ENCODE measurements at places on chromosomes 1 and 21.
A peak's percentile ranks its signal among the peaks of the same experiment; 100 is the strongest.

DNA sequence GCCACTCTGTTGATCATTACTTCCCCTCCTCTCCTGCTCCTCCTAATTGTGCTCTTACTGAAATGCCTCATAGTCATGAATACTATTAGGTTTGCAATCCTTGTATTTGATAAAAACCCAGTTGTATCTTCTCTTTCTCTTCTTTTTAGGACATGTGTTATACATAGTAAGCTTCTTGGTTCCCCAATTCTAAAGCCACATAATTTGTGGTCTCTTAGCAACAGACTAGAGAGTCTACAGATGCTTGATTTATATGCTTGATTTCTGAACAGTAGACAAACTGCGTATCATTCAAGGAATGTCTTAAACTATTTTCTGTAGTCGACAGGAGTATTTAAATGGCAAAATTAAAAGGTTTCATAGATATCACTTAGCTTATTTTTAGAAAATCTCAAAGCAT, 1598.9 kb downstream of the PLA2G4A start:
- DNase-seq, result no peak

- DNase-seq, result no peak
Observed at GRCh38 chr1:47584249-47584648, 146.4 kb downstream of the FOXD2 start.

DNA sequence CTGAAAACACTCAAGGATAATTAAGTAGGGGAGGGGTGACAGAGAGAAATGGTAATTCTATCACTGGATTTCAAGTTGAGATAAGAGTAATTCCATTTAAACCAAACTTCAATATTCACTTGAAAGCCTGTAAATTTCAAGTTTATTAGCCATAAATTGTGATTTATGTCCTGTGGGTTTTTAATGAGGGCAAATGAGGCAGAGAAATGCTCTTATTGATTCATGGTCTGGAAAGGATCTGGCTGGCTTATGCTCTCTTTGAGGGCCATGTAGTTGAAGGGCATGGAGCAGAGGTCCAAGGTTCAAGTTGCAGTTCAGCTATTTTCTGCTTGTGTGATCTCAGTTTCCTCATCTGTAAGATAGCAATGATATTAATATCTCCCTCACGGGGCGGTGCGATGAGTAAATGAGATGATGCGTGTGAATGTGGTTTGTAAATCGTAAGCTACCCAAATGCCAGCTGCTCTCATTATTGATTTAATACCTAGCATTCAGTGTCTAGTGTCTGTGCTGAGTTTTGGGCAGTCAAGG, 12.3 kb downstream of the OLFML3 start:
- no peak for DNase-seq

DNA sequence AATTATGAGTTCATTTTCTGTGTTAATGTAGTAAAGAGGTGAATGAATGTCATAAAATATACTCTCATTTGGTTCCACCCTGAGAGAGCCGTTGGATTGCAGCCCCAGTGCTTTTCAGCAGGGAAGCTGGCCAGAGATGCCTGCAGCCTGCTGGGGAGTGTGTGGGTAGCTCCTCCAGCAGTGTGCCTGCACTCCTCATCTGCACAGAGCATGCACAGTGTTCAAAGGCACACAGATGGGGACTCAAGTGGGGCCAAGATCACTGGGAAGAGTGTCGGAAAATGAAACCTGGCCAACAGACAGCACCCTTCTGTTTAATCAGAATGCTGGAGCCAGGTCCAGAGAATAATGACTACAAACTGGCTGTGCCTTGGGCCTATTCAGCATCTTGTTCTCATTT, 206.8 kb downstream of the ST6GALNAC3 start:
- no peak for DNase-seq

DNA sequence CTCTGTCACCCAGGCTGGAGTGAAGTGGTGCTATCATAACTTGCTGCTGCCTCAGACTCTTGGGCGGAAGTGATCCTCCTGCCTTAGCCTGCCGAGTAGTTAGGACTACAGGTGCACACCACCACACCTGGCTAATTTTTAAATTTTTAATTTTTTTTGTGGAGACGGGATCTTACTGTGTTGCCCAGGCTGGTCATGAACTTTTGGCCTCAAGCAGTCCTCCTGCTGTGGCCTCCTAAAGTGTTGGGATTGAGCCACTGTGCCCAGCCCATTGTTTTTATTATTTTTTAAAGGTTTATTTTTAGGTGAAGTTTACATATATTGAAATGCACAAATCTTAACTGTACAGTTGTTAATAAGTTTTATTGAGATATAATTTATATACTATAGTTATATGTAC, 3.2 kb downstream of the MTF2 start:
- DNase-seq, result no peak

DNA sequence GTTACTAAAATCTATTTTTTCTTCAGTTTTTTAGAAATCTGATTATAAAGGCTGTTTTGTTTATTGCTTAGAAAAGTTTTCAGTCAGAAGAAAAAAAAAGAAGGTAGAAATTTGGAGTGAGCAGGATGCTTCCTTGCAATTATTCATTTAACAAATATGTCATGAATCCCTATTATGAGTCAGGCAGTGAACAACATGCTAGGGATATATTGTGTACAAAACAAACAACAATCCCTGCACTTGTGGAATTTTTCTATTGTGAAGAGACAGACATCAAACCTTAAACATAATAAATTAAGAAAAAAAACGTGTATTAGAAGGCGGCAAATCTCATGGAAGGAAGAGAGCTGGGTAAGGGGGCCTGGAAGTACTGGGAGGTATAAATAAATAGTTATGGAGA, 664.1 kb upstream of the CAMK1G start:
- DNase-seq, result no peak

- peak; percentile 5 for DNase-seq
Observed at GRCh38 chr1:6785728-6786505, 663 bp downstream of the CAMTA1 start.

GRCh38 chr1:210709701-210710100, 381.0 kb downstream of the HHAT start:
- no peak for DNase-seq

GRCh38 chr1:207103892-207104373, at the start of gene C4BPA:
TSS of gene C4BPA (plus strand) at chr1:207104233. CDS start at chr1:207113026, 8,793 bp downstream.
- DNase-seq, result no peak

- DNase-seq, result no peak
Observed at GRCh38 chr1:32336963-32337675, 1.1 kb upstream of the MARCKSL1 start.

- DNase-seq, result no peak
Observed at GRCh38 chr1:14626869-14627607, 28.6 kb downstream of the KAZN start.

- DNase-seq, result no peak
Observed at GRCh38 chr1:172122381-172122780, 281.1 kb downstream of the DNM3 start.

- DNase-seq, result no peak
Observed at GRCh38 chr1:30641572-30642353, 81.6 kb downstream of the MATN1 start.

GRCh38 chr1:215083383-215083961, 935 bp downstream of the KCNK2 start:
- DNase-seq, result no peak

DNA sequence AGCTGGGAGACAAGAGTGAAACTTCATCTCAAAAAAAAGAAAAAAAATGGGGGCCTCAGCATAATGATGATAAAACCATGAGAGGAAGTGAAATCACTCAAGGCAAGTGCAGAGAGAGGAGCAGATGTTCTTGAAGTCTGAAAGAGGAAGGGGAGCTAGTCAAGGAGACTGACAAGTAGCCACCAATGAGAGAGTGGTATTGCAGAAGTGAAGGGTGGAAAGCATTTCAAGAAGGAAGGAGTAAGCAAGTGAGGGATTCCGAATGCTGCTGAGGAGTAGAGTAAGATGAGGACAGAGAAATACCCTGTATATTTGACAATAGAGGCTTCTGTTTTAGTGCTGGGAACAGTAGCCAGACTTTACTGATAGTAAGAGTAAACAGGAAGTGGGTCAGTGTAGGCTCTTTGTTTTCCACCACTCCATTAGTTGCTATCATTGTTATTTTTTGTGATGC, 2.9 kb downstream of the TATDN3 start:
- DNase-seq, result no peak

DNA sequence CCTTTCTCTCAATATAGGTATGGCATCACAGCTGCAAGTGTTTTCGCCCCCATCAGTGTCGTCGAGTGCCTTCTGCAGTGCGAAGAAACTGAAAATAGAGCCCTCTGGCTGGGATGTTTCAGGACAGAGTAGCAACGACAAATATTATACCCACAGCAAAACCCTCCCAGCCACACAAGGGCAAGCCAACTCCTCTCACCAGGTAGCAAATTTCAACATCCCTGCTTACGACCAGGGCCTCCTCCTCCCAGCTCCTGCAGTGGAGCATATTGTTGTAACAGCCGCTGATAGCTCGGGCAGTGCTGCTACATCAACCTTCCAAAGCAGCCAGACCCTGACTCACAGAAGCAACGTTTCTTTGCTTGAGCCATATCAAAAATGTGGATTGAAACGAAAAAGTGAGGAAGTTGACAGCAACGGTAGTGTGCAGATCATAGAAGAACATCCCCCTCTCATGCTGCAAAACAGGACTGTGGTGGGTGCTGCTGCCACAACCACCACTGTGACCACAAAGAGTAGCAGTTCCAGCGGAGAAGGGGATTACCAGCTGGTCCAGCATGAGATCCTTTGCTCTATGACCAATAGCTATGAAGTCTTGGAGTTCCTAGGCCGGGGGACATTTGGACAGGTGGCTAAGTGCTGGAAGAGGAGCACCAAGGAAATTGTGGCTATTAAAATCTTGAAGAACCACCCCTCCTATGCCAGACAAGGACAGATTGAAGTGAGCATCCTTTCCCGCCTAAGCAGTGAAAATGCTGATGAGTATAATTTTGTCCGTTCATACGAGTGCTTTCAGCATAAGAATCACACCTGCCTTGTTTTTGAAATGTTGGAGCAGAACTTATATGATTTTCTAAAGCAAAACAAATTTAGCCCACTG, 11.5 kb downstream of the HIPK1 start:
- DNase-seq, result no peak

- DNase-seq, result no peak
Observed at GRCh38 chr1:98385652-98386051, 275.9 kb upstream of the SNX7 start.

GRCh38 chr1:48329486-48329885, 107.0 kb downstream of the SLC5A9 start:
- no peak for DNase-seq

DNA sequence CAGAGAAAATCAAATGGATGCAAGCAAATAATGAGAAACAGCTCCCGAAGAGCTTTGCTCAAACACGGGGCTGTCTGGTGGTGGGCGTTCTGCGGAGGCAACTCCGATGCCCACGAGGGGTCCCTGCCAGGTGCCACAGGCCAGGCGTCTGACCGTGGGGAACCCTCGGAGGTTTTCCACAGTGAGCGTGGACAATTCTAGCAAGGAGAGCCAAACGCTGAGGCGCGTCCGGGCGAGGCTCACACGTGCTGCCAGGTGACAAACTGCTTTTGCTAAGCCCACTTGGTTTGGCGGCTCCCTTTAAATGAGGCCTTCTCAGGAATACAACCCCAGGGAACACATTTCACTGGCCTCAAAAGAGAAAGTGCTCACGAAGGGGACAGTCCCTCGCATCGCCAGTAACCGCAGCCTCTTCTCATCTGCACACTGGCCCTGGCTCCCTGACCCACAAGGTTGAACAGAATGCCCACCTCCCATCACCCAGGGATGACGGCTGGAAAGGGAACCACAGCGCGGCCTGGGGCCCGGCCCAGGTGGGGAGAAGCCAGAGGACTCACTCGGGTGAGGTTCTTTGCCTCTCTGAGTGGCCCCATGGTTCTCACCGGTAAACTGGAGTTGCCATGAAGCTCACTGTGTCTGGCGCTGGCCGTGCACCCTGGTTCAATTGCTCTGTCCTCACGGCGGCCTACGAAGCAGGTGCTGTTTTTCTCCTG, 97.4 kb downstream of the PRDM16 start:
- no peak for DNase-seq

DNA sequence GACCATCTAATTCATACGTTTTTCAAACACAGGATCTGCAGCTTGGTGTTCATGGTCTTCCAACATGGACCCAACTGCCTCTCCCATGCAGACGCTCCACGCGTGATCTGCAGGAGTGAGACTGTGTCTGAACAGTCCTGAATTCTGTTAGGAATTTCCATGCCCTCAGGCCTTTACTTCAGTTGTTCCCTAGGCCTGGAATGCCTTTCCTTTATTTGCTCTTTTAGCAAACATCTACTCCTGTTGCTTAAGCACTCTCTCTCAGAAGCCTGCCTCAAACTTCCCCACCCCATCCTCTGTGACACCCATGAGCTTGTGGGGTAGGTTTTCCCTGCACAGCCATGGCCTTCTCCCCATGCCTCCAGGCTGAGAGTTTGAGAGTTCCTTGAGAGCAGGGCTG, 73.7 kb downstream of the DMRTB1 start:
- DNase-seq, result no peak

GRCh38 chr1:225651872-225652728, 823 bp downstream of the ENAH start:
- no peak for DNase-seq

- DNase-seq, result no peak
Observed at GRCh38 chr1:1178794-1179331, 5.2 kb downstream of the TTLL10 start.

GRCh38 chr1:229056046-229056445, 214.9 kb upstream of the RAB4A start:
- no peak for DNase-seq

- no peak for DNase-seq
Observed at GRCh38 chr21:35358008-35358407, 308.9 kb upstream of the RUNX1 start.

- no peak for DNase-seq
Observed at GRCh38 chr21:45386336-45386727, 18.6 kb upstream of the COL18A1 start.

DNA sequence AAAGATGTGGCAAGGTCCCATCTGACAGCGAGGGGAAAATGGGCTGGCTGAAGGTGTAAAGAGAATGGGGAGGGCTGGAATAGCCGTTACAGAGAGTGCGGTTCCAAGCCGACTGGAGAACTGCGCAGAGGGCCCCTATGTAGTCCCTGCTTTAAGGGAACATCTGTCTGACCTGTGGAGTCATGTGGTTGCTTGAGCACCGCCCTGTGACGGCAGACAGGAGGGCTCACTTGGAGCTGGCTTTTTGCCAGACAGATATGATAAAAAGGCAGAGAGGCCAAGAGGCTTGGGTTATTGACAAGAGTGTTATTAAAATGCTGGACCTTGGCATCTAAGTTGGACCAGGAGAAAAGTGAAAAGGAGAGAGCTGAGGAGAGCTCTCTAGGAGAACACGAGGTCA, 5.9 kb upstream of the PTPRF start:
- no peak for DNase-seq

DNA sequence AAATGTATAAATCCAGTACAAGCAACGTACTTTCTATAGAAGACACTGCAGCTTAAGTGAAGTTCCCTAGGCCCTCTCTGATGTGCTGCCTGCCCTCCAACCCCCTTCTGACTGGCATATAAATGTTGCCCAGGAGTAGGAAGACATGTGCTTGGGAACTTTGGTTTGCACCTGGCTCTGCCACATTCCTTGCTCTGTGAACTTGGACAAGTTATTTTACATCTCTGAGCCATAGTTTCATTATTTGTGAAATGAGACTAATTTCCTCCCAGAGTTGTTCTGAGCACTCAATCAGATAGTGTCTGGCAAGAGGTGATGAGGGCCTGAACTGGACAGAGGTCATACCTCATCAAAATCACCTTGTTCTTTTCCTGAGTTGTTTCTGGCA, 3.5 kb upstream of the PHC2 start:
- DNase-seq, result no peak
